ENCODE measurements at places on chromosomes 2 and 18. TPM values are rescaled to one million over a fixed set of nuclear protein-coding genes. Genes with fewer than 3 reads are reported as not detected.

GRCh38 chr2:213167271-213167930 lies 16.0 kb upstream of the IKZF2 start:
- DNase-seq, result no peak

DNA sequence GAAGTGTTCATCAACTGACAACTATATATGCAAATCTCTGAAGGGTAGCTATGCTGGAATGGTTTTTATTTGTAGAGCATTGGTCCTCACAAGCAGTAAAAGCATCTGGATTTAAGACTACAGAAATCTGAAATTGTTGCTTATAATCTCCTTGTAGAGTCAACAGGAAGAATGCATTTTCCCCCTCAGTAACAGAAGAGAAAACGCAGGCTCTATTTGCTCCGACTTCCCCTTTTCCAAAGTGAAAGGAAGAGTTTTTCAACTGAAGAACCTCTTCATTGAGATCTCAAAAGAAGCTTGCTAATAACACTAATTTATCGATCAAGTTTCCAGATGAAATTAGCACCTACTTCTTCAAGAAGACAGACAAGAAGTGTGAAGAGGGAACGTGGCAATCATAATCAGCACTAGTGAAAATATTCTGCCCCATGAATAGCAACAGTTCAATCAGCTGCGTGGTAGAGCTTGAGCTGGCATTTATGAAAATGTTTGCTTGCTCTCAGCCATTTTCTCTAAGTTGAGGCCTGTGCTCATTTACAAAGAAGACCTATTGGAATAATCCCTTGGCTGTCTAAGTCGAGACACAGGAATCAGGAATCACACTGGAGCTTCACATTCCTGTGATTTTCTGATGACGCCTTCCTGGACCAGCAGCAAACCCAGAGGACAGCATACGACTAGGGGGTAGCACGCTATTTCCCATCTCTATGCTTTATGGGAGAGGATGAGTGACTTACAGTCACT lies 43.7 kb downstream of the TGIF1 start:
- DNase-seq, result no peak

- no peak for DNase-seq
Observed at GRCh38 chr2:11822746-11823451, 76.5 kb downstream of the LPIN1 start.

- DNase-seq, result no peak
Observed at GRCh38 chr18:10202845-10203321, 251.6 kb upstream of the APCDD1 start.

DNA sequence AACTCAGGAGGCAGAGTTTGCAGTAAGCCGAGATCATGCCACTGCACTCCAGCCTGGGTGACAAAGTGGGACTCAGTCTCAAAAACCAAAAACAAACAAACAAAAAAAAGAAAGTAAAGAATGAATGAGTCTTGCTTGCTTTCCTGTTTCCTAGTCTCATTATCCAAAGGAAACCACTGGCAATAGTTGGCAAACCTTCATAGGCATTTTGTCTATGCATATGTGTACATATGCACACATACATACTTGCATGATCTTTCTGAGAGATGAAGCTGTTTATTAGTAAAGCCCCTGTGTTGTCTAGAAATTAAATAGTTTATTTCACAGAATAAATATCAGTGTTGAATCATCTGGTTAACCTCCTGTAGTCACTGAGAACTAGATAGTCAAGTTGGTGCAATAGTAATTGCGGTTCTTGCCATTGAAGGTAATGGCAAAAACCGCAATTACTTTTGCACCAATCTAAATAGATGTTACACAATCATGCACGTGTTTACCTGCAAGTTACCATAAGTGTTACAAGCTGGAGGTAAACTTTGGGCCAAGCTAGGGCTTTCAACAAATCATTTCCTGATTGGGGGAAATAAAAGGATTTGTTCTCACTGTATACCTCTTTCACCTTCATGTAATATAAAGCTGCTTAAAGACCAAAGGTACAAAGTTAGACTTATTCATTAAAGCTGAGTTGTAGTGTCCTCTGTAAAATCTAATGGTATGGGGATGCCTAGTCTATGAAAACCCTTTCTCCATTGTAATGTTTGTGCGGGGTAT lies 24.7 kb downstream of the SLC20A1 start:
- no peak for DNase-seq

GRCh38 chr18:50638016-50638883 lies 78.4 kb downstream of the MAPK4 start:
- DNase-seq, result no peak

DNA sequence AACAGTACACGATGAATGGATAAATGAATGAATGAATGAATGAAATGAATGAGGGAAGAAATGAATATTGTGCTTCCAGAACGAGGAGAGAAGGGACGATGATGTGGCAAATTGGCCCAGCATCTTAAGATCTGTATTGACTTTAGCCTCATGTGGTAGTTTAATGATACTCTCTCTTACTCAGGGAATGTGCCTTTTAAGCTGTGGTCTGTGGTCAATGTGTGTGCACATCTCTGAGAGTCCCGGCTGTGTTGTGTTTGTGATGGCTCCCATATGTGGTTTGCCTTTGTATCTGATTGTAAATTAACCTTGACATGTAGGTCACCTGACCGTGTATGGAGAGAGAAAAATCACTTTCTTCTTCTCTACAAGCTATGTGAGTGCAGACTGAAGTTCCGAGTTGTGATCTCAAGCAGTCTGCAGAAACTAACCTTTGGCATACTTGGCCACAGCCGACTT lies 91.2 kb downstream of the NEDD4L start:
- no peak for DNase-seq

- no peak for DNase-seq
Observed at GRCh38 chr2:39381653-39382052, 55.4 kb downstream of the MAP4K3 start.

GRCh38 chr2:177808984-177809809 lies 263.4 kb downstream of the PDE11A start:
- no peak for DNase-seq

- no peak for DNase-seq
Observed at GRCh38 chr18:9334973-9335696, 562 bp downstream of the TWSG1 start.

DNA sequence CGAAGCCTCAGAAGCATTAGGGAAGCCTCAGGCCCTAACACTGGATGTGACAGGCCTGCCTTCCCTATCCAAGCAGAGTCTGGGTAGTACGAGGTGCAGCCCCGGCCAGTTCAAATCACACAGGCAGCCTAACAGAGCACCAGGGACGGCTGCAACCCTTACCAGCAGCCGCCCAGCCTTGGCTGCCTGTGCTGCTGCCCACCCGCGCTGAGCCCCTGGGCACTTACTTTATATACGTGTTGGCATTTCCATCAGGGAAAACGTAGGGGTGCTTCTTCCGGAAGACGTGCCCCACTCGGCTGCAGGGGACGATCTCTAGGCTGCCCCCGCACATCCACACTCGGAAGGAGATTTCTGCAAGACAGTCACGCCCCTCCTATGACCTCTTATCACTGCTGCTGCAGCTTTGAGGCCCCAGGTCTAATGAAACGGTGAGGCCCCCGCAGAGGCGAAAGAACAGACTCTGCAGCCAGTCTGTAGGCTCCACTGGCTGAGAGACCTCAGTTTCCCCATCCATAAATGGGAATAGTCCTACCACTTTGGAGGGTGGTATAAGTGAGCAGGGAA lies 124.7 kb upstream of the CAPN13 start:
- no peak for DNase-seq

- no peak for DNase-seq
Observed at GRCh38 chr2:235896061-235896460, 272.1 kb downstream of the GBX2 start.

- DNase-seq, result no peak
Observed at GRCh38 chr2:45739796-45740485, 88.5 kb downstream of the PRKCE start.

DNA sequence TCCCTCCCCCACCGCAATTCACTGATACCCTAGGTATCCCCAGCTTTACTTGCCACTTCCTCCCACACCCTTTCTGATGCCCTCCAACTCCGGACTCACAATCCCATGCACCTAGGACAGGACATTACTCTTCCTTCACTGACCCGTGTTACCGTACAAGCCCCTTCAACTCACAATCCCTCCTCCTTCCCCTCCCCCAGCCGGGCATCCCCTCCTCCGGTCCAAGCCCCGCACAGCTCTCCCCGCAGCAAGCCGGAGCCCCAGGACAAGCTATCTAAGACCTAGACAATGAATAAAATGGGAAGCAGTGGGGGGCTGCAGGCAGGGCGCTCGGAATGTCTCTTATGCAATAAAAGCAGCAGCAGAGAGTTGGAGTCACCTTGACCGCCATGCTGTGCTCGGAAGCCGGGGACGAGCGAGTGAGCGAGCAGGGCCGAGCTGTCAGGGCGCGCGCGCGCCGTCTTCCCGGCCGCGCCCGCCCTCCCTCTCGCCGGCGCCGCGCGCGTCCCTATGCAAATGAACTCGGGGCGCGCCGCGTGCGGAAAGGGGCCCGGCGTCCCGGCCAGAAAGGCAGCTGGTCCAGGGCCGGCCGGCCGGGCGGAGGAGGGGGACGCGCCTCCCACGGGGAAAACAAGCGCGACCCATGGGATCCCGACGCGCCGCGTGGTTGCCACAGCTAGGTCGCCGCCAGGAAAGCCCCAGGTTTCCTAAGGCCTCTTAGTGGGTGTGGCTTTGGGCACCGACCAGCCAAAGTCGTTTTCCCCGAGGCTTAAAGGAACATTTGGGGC lies at the start of gene SLC25A12:
SLC25A12 (minus strand) TSS at position 421 of the 788 bp plus-strand sequence; CDS start at position 391, 30 bp downstream.
- DNase-seq, result peak; percentile 57

GRCh38 chr2:227597998-227598397 lies 695 bp upstream of the SCYGR2 start:
- no peak for DNase-seq

GRCh38 chr18:42530276-42530675 lies 575.2 kb downstream of the PIK3C3 start:
- DNase-seq, result no peak

GRCh38 chr2:31253356-31254131 lies 19.6 kb downstream of the EHD3 start:
- DNase-seq, result no peak

DNA sequence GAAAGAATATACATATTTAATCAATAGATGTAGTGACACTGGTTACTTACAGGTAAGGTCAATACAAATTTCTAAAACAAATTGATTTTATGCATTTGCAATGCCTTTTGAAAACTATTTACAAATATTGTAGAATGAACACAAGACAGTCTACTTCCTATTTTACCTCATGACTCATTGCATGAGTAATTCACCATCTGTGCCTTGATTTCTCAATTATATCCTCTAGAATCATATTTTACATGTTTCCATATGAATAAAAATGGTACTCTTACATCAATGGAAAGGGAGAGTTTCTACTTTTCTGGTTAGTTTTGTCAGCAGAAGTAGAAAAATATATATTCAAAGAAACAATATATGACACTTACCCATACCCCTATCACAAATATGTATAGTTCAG lies 203.8 kb upstream of the CDH7 start:
- DNase-seq, result no peak

DNA sequence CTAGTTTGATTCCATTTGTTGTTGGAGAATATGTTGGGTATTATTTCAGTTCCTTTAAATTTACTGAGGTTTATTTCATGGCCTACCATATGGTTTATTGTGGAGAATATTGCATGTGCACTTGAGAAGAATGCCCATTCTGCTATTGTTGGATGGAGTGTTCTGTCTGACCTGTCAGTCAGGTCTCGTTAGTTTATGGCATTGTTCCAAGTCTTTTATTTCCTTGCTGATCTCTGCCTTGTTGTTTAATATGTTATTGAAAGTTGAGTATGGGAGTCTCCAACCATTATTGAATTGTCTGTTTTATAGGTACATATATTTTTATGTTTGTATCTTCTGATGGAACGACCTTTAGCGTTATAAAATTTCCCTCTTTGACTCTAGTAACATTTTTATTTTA lies 86.3 kb downstream of the PTPN4 start:
- no peak for DNase-seq

GRCh38 chr2:113962692-113963480 lies 73.0 kb downstream of the ACTR3 start:
- no peak for DNase-seq

- no peak for DNase-seq
Observed at GRCh38 chr2:199697469-199697868, 153.5 kb downstream of the FTCDNL1 start.

DNA sequence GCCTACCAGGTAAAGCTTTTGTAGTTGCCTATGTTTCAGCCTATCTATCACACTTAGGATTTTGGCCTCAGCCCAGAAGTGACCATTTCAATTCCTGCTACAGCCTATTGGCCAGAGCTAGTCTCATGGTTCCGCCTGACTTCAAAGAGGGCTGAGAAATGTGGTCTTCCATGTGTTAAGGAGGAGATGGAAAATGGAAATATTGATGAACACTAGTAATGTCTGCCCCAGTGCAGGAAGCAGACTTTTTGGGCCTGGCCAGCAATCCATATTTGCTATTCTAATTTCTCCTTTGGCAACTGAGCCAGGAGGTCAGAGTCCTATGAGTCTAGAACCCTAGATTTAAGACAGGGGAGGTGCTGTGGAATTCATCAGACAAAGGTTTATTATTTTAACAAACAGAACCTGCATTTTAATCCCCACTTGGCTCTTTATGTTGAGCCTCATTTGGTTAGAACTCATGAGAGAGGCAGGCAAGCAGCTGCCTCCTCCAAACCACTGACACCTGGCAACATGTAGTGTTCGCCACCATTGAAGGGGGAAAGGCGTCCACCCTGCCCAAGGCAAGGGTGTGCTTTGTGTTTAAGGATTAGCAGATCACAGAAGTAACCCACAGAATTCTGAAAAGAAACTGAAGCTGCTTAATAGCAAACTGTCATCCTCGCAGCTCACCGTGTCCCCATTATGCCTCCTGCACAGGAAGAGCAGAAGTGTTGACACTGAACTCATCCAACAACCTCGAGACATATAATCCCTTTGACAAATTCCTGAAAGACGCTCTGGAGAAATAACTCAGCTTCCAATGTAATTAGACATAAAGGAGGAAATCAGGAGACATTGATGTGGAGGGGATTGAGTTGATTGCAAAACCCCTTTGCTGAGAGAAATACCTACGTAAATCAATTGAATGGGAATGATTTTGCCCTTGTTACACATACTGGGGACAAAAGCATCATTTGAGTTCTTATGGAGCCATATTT lies 47.7 kb upstream of the SCG2 start:
- no peak for DNase-seq

DNA sequence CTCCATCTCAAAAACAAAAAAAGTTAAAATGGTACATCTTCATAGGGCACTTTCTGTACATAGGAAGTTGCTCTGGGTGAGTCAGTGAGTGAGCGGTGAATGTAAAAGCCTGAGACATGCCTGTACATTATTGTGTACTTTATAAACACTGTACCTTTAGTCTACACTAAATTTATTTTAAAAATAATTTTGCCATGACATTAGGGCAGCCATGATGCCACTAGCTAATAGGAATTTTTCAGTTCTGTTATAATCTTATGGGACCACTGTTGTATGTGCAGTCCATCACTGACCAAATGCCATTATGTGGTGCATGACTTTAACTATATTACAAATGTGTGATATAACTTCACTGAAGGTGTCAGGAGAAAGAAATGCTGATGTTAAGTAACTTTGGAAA lies 11.0 kb upstream of the TXNDC2 start:
- no peak for DNase-seq

- DNase-seq, result no peak
Observed at GRCh38 chr2:116366212-116366611, 1448.3 kb upstream of the DDX18 start.

The RNASEH1 gene
- total RNA-seq, result 4.1 TPM

The C2orf72 gene
- total RNA-seq, result not detected

The IL36G gene
- not detected for total RNA-seq

The SLC38A11 gene
- total RNA-seq, result under 0.01 TPM

The IGFBP5 gene
- 569 TPM for total RNA-seq

The TUBA3E gene
- total RNA-seq, result not detected

The GPBAR1 gene
- total RNA-seq, result 0.91 TPM

The NETO1 gene
- 1.0 TPM for total RNA-seq

The PRSS56 gene
- total RNA-seq, result not detected

The HOXD1 gene
- 0.52 TPM for total RNA-seq

All from uterus (tissue), 4 donors.